Esophagus squamous epithelium (tissue), 5 donors: ENCODE measurements at places on chromosomes 3 and 15.

GRCh38 chr3:195732940-195733339 lies 12.2 kb downstream of the MUC20 start:
- no peak for DNase-seq

DNA sequence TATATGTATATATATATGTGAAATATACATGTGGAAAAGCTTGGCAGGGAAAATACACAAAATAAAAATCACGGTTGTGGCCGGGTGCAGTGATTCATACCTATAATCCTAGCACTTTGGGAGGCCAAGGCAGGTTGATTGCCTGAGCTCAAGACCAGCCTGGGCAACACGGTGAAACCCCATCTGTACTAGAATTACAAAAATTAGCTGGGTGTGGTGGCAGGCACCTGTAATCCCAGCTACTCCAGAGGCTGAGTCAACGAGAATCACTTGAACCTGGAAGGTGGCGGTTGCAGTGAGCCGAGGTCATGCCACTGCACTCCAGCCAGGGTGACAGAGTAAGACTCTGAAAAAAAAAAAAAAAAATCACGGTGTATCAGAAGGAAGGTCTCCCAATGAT lies 20.8 kb upstream of the ARHGEF3 start:
- no peak for DNase-seq

GRCh38 chr3:127089486-127090145 lies 103.3 kb upstream of the PRR23E start:
- DNase-seq: no peak

DNA sequence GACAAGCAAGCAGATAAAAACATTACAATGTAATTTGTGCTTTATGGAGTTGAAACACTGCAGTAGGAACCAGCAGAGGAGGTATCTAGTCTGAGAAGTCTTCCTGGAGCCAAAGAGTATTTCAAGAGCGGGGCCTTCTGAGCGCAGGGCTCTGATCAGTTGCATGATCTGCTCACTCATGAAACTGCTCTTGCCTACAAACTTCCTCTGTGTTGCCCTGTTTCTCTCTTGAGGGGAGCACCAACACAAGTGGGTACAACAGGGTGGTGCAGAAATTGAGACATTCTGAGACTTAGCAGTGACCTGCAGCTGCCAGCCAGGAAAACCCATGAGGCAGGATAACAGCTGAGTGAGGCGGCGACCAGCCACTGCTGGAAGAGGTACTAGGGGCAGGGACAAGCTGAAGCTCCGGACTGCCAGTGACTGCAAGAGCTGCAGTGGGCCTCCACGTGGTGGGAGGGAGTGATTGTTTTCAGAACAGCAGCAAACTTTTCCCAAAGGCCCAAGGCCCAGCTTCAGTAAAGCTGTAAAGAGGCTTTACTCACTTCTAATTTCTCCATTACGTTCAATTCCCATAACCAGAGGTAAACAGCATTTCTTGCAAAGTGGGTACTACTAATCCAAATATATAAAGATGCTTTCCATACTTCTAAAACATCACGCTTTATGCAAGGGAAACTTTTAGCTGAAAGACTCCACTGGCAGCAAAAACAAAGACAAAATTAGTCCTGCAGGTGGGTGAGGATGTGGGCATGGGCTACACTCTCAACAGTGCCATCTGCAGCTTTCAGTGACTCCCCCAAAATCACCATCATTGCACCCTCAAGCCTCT lies 69.0 kb upstream of the LPP start:
- DNase-seq: no peak

DNA sequence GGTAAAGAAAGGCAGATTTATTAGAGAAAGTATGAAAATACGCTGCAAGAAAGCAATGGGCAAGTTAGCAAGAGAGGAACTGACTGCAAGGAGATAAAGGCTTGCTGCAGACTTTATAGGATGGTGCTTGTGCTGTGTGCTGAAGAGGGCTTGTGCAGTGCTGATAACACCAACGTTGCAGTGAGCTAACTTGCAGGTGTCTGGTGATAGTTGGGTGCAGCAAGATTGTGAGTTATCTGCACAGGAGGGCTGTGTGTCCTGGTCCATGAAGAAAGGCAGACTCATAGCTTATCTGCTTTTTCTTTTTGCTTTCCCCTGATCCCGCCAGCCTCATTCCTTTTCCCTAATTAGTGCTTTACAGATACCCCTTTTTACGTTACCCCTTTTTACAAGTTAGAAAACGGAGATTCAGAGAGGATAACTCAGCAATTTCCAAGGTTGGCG lies 58.0 kb upstream of the ZNF148 start:
- DNase-seq: no peak

- no peak for DNase-seq
Measured at GRCh38 chr3:127015282-127016042, 32.5 kb downstream of the PLXNA1 start.

DNA sequence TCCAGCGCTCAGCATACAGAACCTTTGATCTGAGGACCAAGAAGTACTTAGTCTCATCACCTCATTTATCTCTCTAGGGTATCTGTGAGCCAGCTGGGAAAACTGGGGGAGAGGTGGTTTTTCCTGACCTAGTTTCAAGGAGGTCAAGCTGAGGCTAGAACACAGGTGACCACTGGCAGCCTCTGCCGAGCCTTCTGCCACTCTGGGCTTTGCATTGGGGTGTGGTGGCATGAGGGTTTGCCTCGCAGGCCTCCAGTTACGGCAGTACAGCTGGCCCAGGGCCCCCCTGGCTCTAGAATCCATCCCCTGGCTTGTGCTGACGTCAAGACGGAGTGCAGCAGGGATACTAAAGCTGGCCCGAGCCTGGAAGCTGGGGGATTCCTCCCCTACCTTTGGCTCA lies 34.7 kb upstream of the CDCP1 start:
- DNase-seq: no peak
